CD4-positive, alpha-beta T cell treated with Interleukin-17A for 1 hour (primary cell): ENCODE measurements at places on chromosomes 13 and 19.

GRCh38 chr13:74173822-74174221 is 39.6 kb upstream of the KLF12 start:
- DNase-seq, result no peak

DNA sequence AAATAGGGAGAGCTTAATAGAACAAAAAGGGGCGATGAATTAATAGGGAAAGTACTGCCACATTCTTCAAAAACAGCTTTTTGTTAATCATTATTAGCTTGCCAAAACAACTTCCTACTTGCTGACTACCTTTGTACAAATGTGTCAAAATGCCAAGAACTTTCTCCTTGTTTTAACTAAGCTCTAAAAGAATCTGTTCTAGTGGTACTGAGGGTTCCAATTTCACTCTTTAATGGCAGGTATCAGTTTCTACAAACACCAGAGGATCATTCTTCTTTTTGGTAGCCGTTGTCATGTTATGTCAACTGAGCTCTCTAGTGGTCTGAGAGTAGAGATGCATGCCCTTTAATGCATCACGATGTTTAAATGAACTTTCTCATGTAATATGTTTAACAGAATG is 29.4 kb upstream of the FBXL3 start:
- DNase-seq, result no peak

DNA sequence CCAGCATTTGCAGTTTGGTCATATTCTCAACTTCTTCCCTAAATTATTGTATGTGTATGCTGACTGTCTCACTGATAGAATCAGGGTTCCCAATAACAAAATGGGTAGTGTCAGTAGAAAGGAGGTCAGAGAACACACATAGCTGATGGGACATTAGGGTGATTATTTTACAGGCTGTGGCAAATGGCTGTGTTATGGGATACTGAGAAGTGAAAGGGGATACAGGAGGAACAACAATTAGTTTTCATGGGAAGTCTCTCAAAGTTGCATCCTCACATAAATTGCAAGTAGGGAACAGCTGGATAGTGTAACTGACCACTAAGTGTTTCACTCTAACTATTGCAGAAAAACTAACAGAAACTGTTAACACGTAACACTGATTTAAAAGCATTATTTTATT is 1199.3 kb downstream of the PCDH17 start:
- DNase-seq, result no peak

DNA sequence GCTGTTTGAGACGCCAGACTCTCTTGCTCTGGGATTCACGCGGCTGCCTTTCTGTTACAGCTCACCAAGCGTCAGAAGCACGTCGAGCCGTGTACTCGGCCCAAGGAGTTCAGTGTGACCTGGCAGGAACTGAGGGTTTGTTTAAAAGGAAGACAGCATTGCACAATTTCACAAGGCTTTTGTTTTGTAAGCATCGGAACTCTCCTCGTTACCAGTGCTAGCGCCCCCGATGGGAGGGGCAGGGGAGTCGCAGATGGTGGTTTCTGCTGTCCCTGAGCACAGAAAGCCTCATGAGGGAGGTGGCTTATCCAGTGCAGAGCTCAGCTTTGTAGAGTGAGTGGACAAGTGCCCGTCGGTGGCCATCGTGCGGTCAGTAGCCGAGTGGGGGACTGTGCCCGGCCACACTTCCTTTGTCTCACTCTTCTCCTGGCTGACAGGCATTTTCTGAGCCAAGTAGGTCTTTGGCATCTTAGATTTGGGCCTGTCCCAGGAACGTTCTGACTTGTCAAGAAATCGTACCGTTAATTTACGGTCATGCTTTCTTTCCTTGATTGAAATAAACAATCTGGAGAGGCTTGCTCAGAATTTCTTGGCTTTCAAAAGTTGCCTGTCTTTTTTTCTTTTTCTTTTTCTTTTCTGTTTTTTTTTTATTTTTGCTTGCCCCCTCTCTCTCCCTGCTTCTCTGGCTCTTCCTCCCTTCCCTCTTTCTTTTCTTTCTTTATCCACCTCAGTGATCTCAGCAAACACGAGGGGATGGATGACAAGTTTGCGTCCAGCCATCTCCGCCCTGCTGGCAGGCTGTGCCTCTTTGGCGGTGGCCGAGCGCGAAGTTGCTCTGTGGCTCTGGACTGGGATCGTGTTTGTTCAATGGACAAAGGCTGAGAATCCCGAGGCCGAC is 7.7 kb downstream of the KDM4B start:
- DNase-seq, result peak; percentile 27

GRCh38 chr13:35621989-35622388 is 145.5 kb upstream of the MAB21L1 start:
- DNase-seq, result no peak

- no peak for DNase-seq
These were observed 15.0 kb upstream of the TMPRSS9 start for GRCh38 chr19:2345076-2345475.

DNA sequence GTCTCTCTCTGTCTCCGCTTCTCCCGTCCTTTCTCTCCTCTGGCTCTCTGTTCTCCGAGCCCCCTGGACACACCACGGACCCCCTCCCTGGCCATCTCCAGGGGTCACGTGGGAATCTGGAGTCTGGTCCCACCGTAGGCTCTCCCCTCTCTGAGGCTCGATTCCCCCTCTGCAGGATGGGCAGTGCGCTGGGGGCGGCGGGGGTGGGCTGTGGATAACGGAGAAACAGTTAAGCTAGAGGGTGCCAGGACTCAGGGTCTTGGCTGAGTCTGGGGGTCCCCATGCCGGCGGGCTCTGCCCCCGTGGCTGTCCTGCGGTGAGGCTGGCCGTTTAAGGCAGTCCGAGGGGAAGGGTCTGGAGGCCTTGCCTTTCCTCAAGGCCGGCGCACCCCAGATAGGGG is 462 bp upstream of the MEIS3 start:
- no peak for DNase-seq

GRCh38 chr19:13826652-13827235 is 31.5 kb downstream of the ZSWIM4 start:
- no peak for DNase-seq

GRCh38 chr19:46659151-46660007 is 1.6 kb downstream of the DACT3 start:
- DNase-seq, result no peak

DNA sequence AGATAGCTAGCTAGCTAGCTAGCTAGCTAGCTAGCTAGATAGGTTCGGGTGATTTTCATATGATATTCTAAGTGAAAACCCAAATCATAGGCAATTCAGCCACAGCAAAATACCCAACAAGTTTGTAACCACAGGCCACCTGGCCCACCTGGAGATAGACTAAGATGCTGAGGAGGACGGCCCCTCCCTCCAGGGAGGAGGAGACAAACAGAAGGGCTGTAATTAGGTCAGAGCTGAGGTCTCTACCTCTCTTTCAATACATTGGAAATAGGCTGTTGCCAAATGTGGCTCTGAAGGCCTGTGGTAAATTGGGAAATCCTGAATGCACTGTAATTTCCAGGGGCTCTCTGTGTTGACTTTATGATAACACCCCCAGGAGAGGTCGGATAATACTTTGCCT is 382.2 kb downstream of the FGF9 start:
- no peak for DNase-seq

DNA sequence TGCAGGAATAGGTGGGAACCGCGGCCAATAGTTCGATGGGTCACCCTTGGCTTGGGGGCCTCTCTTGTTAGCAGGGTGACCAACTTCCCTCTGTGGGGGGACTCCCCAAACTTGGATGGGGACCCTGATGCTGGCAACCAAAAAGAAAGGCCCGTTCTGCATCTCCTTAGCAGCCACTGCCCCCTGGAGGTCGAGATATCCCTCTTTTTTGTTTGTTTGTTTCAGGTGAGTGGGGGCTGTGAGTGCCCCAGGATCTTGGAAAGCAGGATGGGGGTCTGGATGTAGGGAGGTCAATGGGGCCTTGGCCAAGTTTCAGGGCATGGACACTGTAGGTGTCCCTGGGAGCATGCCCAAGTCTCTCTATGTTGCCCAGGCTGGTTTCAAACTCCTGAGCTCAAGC is 7.7 kb upstream of the CRTC1 start:
- peak; percentile 13 for DNase-seq

DNA sequence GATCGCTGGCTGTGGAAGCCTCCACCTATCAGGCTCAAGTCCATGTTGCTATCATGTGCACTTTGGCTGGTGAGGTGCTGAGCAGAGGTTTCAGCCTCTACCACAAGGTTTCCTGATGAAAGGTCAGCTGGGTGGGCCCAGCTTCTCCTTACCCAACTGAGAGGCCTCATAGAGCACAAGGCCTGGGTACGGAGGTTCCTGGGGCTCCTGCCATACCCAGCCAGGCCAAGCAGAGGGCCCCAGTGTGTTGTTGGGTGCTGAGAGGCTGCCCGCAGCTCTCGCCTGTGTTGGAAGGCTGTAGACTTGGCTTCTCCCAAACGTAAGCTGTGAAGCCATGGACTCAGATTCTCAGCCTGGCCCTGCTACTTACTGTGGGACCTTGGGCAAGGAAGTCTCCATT is 28.2 kb downstream of the ACTN4 start:
- DNase-seq, result peak; percentile 42

GRCh38 chr19:47377801-47378200 is 28.7 kb downstream of the DHX34 start:
- no peak for DNase-seq

GRCh38 chr13:94160875-94161274 is 318.6 kb downstream of the DCT start:
- DNase-seq, result no peak

DNA sequence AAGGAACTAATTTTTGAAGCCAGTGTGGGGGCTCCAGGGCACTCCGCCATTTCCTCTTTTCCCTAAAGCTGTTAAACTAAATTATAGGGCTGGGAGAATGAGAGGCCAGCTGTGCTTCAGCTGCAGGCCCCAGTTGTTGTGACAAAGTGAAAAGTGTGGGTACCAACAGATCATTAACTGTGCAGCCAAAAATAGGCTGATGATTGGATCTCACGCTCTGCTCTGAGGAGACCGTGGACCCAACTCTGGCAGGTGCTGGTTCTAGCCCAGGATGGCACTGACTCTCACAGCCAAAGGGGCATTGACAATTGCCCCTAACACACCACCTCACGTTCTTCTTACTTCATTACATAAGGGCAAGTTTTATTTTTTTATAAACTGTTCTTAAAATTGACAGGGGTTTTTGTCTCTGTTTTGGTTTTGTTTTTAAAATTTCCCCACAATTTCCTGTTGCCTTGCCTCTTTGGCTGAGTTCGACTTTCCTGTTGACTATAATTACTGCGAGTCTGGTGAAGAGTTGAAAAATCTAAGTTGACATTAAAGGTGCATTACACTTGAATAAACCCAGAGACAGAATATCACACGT is 391.0 kb downstream of the FGF9 start:
- peak; percentile 83 for DNase-seq

DNA sequence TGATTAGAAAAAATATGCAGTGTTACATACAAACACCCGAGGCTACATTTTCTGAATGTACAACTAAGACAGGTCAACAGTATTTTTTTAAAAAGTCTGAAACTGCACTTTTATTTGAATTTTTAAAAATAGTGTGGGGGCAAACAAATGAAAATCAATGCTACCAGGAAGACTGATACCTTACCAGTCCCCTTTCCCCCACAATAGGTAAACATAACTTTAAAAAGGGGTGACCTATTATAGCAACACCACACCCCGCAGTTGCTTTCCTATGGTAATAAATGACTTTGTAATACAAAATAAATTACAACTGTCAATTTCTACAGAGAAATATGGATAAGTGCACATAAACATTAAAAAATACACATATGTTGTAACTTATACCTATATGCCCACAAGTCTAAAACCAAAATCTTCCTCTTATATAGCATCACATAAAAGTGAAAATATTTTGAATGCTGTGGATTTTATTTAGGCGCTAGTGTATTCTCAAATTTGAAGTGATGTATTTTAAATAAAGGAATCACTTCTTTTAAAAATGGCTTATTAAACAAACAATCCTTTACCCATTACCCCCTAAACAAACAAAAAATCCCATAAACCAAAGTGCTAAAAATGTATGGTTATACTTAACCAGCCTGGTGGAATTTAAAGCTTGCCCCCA is 63.1 kb downstream of the KCNRG start:
- no peak for DNase-seq

- DNase-seq, result no peak
These were observed 112.3 kb downstream of the MIPEP start for GRCh38 chr13:23776698-23777574.

DNA sequence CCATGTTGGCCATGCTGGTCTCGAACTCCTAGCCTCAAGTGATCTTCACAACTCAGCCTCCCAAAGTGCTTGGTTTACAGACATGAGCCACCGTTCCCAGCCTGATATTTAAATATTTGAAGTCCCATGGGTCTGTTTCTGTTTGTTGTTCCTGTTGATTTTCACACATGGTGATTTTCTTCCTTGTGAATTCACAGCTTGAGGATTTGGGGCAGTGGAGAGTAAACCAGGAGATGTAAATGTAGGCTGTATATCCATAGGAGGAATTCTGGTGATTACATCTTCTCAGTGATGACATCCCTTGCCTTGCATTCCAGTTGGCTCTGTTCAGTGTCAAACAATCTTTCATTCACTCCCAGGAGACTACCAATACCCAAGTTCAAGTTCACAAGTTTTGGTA is 471.9 kb downstream of the KCTD12 start:
- DNase-seq, result no peak

DNA sequence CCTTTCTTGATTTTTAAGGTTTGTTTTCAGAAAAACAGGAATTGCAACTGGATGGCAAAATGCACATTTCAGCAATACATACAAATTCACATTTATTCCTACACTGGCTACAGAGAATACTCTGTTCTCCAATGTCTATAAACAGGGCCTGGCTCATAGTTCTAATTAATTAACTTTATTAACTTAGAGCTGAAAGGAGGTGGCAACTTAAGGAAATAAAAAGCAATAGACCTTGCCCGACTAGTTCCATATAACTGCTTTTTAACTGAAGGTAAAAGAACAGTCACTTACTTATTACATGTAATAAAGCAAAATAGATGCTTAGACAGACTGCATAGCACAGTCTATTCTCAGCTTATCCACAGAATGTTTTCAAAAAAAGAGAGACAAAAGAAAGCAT is 498.5 kb downstream of the DIAPH3 start:
- no peak for DNase-seq

DNA sequence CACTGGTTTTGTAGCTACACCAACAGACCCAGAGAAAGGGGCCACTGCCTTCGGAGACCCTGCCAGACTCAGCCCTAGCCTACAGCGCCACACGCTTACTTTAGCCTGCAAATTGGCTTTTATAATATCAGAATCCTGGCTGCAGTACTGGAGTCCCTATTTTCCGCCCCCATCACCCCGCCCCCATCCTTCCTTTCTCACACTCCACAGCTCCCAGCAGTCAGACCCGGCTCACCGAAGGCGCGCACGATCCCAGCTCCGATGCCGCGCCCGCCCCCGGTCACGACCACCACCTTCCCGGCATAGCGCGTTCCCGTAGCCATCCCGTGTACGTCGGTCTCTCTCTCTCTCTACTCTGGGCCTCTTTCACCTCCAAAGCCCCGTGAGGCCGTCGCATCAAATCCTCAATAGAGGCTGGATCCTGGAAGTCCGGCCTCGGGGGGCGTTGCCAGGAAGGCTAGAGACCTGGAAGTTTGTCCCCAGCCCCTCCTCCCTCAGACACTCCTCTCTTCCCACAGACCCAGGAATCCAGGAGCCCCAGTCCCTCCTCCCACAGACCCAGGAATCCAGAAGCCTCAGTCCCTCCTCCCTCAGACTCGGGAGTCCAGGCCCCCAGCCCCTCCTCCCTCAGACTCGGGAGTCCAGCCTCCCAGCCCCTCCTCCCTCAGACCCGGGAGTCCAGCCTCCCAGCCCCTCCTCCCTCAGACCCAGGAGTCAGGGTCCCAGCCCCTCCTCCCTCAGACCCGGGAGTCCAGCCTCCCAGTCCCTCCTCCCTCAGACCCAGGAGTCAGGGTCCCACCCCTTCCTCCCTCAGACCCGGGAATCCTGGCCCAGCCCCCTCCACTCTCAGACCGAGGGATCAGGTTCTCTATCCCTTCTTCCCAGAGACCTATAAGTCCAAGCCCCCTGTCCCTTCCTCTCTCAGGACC is at the start of gene HSD17B14:
HSD17B14 (minus strand) TSS at position 403 of the 929 bp plus-strand sequence; CDS start at position 323, 80 bp downstream.
- DNase-seq, result no peak

GRCh38 chr19:28436320-28436719 is 776.6 kb downstream of the UQCRFS1 start:
- DNase-seq, result no peak
